ENCODE measurements at places on chromosomes 1 and 21. TPM values are rescaled to one million over a fixed set of nuclear protein-coding genes. Genes with fewer than 3 reads are reported as not detected.

DNA sequence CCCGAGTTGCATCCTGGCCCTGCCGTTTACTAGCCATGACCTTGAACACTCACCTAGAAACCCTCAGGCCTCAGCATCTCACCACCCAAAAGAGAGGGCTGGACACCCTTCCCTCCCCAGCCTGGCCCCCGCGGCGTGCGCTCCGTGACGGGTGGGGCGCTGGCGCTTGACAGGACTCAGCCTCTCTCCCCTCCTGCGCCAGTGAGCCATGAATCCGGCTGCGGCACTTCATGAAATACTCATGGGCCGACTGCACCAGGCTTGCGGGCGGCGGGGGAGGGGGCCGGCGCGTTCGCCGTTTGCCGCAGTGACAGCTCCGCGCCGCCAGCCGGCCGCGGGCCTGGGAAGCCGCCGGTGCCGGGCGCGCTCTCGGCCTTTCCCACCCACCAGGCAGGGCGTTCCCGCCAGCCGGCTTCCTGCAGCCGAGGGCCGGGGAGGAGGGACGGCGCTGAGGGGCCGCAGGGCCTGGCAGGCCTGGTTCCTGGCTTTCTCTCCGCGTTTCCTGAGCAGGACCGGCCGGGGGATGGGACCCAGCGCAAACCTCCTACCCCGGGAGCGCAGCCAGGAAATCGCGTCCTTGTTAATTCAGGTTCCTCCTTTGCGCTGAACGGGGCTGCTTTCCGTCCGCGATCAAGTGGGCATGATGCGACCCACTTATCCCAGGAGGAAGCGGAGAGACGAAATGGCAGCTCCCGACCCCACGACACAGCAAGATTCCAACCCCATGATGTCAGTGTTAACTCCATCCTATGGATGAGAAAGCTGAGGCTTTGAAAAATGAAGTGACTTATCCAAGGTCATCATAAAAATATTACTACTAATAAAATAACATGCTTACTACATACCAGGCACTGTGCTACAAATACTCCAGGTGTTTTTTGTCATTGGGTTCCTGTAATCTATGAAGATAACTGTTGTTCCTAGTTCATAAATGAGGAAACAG is 9.1 kb upstream of the LUZP1 start:
- peak; percentile 82 for DNase-seq

- DNase-seq, result no peak
Measured at GRCh38 chr1:192316942-192317450, at the start of gene RGS21. TSS of gene RGS21 (plus strand) at chr1:192316992. CDS start at chr1:192343037, 26,045 bp downstream.

GRCh38 chr1:228982637-228983036 is 247.4 kb downstream of the RHOU start:
- no peak for DNase-seq

The CASQ1 gene
- not detected for total RNA-seq

The C4BPA gene
- 0.67 TPM for total RNA-seq

- no peak for DNase-seq
Measured at GRCh38 chr1:233237647-233238046, 57.9 kb downstream of the PCNX2 start.

The EDARADD gene
- total RNA-seq, result not detected

The CREG1 gene
- 50.3 TPM for total RNA-seq

The ETV3L gene
- not detected for total RNA-seq
